KBM-7 (cell line): ENCODE measurements at places on chromosomes 11 and 22.

DNA sequence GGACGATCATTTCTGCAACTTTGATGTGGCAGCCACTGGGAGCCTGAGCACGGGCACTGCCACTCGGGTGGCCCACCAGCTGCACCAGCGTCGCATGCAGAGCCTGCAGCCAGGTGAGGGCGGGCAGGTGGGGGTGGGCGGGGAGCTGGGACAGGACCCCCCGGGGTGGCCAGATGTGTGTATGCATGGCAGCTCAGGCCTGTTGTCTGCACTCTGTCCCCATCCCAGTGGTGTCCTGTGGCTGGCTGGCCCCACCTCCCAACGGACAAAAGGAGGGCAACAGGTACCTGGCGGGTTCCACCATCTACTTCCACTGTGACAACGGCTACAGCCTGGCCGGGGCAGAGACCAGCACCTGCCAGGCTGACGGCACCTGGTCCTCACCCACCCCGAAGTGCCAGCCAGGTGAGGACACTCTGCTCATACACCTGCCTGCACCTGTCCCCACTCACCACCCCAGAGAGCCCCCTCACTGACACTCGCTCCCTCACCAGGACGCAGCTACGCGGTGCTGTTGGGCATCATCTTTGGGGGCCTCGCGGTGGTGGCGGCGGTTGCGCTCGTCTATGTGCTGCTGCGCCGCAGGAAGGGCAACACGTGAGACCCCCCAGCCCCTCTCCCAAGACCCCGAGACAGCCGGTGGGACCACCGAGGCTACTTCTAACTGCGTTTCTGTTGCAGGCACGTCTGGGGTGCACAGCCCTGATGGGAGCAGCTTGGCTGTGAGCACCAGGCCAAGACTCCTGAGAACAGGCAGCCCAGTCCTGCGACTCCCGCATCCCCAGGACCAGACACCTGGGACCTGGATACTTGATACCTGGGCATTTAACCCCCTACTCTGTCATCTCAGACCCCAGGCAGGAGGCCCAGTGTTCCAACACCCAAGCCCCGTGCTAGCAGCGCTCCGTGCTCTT is 6.7 kb downstream of the SUSD2 start:
- no peak for DNase-seq

DNA sequence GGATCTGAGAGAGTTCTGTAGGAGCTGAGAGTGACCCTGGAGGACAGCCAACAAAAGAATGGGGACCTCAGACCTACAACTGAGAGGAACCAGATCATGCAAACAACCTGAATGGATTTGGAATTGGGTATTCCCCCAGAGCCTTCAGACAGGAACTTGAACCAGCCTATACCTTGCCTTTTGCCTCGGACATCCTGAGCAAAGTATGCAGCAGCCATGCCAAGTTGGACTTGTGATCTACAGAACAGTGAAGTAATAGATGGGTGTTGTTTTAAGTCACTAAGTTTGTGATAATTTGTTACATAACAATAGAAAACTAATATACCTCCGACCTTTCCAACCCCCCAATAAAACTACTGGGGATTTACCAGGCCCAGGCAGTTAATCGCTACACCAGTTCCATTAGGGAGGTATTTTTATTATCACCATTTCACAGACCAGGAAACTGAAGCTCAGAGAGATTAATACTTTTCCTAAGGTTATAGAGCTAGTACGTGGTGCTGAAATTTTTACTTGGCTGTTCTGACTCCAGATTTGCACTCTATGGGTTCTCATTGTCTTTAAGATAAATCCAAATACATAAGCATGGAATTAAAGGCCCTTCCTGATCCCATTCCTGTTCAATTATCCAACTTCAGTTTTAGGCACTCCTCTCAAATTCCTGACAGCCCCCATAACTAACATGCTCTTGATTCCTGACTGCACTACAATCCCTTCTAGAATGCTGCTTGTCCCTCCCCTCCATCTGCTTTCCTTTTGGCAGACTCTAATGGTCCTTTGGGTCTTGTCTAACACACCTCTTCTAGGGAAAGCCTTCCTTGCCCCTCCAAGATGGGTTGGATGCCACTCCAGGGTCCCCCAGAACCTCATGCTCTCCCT is 1.7 kb upstream of the RASSF10 start:
- no peak for DNase-seq

GRCh38 chr11:131301306-131301705 is 69.1 kb upstream of the NTM start:
- no peak for DNase-seq

DNA sequence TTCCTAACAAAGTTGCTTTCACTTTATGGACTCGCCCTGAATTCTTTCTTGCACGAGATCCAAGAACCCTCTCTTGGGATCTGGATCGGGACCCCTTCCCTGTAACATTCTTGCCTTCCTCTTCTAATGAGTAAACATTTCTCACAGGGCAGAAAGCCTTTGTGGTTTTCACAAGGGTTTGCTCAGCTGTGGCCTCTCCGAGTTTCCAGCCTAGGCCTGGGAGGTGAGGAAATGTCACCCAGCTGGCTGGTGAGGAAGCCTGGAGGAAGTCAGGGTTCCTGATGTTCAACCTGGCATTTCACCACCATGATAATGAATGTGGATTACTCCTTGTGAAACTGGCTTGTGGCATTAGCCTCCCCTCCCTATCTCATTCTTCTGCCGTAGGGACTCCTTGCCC is 224.9 kb downstream of the DSCAML1 start:
- no peak for DNase-seq

DNA sequence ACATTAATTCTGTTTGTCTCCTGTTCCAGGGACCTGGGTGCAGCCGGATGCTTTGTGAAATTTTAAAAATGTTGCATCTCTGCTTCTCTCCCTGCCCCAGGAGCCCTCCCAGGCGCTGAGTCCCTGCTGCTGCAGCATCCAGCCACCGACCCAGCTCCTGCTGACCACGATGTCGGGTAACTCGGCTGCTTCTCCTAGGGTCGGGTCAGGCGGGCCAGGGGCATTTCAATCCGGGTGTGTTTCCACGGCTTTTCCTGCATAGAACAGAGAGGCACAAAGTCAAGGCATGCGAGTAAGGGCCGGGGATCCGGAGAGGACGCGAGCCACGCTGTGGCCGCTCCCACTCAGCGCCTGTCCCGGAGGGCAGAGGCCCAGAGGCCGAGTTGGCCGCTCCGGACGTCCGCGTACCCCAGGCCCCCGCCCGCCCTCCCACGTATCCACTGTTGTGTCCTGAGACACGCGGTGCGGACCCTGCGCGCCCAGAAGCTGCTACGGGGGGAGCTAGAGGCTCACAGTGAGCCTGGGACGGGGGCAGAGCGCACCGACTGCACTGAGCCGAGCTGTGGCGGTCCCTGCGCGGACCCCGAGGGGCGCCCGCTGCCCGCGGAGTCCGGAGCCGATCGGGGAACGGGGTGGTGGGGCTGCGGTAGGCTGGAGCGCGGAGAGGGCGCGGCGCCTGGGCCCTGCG is at the start of gene POU2AF3:
TSS of gene POU2AF3 (plus strand) at position 134 of the 688 bp plus-strand sequence. CDS start at position 170, 36 bp downstream.
- DNase-seq = no peak

- no peak for DNase-seq
Measured at GRCh38 chr11:131977231-131977630, 606.8 kb downstream of the NTM start.

DNA sequence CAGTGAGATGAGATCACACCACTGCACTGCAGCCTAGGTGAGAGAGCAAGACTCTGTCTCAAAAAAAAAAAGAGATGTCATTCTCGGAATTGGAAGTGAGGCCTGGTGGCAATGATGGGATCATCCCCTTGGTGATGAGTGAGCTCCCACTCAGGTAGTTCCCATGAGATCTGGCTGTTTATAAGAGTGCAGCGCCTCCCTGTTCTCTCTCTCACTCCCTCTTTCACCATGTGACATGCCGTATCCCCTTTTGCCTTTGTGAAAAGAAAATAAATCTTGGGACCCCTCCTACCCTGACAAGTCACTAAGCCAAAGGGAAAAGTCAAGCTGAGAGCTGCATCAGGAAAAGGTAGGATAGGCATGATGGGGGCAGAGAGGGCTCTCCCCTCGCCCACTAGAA is 28.8 kb downstream of the ZNF70 start:
- no peak for DNase-seq
